T-helper 17 cell (primary cell): ENCODE measurements at places on chromosomes 7 and 10.

GRCh38 chr10:30199376-30200016 lies 140.1 kb upstream of the JCAD start:
- no peak for DNase-seq
- no peaks in the 10 kb centered on the region for H3K4me1 ChIP-seq
- H3K4me3 ChIP-seq = no peak overlapping the region
- peaks cover 30% of the 10 kb centered on the region for H3K27me3 ChIP-seq

DNA sequence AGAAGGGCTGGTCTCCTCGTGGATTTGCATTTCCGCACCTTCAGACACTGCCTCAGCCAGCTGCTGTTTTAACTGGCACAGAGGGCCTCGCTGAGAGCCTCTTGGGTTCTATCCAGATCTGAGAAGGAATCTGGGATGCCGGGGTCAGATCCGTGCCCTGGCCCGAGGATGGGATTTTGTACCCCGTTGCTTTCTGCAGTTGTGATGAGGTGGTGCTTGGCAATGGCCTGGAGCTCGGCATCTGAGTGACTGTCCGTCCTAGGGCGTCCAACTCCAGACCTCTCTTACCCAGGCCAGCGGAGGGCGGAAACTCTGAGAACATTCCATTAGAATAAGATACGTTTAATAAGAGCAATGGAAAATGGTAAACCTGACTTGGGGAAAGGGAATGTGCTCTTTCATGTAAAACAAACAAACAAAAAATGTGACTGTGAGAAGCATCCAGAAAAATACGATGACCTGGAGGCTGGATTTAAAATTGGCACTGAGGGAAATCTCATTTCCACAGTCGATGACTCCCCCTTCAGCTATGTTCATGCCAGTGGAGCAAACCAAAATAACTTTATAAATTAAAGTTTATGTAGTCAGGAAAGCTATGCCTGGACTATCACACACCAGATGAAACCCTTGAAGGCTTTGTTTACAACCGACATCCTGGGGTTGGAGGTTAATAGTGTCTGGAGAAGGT lies 39.6 kb downstream of the GRK5 start:
- H3K27me3 ChIP-seq = no peaks in the 10 kb centered on the region
- peaks cover 9% of the 10 kb centered on the region for H3K4me1 ChIP-seq
- DNase-seq = no peak
- no peak overlapping the region for H3K4me3 ChIP-seq
- H3K36me3 ChIP-seq = no peaks in the 10 kb centered on the region
- no peak overlapping the region for H3K27ac ChIP-seq

- H3K27me3 ChIP-seq = peaks cover 32% of the 10 kb centered on the region
- DNase-seq = no peak
- no peak overlapping the region for H3K4me3 ChIP-seq
- no peak overlapping the region for H3K27ac ChIP-seq
- peaks cover 3% of the 10 kb centered on the region for H3K4me1 ChIP-seq
Measured at GRCh38 chr7:156005202-156005691, 193.0 kb upstream of the SHH start.

DNA sequence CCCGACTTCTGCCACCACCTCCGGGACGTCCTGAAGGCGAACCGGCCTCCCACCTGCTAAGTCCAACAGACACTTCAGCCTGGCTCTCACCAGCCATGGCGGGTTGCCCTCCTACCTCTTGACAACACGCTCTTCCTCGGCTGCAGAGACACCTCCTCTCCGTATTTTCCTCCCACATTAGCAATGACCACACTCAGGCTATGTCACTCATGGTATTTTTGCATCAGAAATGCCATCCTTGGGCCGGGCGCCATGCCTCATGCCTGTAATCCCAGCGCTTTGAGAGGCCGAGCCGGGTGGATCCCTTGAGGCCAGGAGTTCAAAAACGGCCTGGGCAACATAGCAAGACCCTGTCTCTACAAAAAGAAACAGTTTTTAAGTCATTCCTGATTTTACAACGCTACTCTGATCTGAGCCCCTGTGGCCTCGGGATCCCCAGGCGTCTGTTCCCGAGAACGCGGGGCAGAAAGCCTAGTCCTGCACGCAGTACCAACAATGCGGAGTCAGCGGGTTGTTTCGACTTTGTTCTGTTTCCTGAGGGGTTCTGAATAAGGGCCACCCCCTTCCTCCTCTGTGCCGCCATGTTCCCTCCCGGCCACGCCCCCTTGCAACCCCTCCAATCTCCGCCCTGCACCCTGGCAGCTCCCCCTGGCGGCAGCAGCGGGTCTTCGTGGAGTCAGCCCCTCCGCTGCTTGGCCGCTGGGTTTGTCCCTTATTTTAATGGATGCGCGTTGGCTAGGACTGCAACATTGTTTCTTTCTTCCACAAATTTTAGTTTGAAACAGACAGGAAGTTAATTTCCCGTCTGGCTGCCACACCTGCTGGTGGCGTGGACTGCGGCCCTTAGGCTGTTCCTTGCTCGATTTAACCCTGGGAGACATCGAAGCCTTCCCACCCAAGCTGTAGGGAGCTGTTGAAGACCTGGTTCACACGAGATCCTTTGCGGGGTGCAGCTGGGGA lies 9.7 kb upstream of the ZFAND2A start:
- no peaks in the 10 kb centered on the region for H3K36me3 ChIP-seq
- H3K27me3 ChIP-seq = no peaks in the 10 kb centered on the region
- peak overlapping the region; percentile 85 for H3K27ac ChIP-seq

DNA sequence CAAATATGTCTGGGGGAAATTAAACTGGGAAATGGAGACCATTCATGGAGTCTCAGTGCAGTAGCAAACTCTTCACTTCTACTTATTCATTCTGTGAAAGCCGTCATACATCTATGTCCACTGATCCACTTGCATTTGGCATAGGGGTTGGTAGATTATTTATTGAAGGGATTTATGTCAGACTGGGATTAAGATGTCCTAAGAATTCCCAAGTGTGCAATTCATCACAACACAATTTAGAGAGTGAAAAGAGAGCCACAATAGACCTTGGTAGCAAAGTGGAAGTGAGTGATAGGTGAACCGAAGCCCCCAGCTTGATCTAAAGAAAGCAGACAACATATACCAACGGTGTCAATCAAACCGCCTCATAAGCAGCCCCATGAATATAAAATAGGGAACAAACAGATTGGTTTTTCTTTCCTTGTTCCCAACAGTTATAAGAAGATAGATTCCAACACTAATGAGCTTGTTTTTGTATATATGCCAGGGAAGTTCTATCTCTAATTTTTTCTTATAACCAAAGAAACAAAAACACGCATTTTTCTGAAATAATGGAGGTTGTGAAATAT lies 234.3 kb downstream of the CACNA2D1 start:
- DNase-seq = no peak
- H3K27ac ChIP-seq = no peak overlapping the region
- no peaks in the 10 kb centered on the region for H3K4me1 ChIP-seq
- H3K4me3 ChIP-seq = no peak overlapping the region

DNA sequence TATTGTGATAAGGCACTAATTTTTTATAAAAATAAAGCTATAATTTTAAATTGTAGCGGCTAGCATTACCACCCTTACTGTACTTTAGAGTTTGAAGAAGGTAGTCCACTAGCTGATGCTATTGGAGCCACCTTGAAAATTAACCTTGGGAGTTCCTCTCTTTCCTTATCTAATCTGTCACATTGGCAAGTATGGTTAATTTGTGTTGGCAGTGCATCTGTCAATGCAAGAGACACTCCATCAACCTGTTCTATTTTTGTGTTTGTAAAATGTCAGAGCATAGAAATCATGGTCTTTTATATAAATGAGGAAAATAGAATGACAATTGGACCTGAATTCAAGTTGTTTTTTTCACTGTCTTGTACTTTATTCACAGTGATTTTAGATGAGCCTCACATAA lies 20.5 kb downstream of the GLCCI1 start:
- H3K27me3 ChIP-seq = no peaks in the 10 kb centered on the region
- H3K27ac ChIP-seq = peak overlapping the region; percentile 94
- no peak for DNase-seq
- peak overlapping the region; percentile 87 for H3K4me3 ChIP-seq
- H3K4me1 ChIP-seq = peaks cover 42% of the 10 kb centered on the region
- H3K36me3 ChIP-seq = peaks cover 2% of the 10 kb centered on the region

- peaks cover 37% of the 10 kb centered on the region for H3K4me1 ChIP-seq
- H3K27ac ChIP-seq = peak overlapping the region; percentile 37
- H3K4me3 ChIP-seq = no peak overlapping the region
- H3K36me3 ChIP-seq = no peaks in the 10 kb centered on the region
Measured at GRCh38 chr7:106068986-106069385, 43.1 kb downstream of the SYPL1 start.

DNA sequence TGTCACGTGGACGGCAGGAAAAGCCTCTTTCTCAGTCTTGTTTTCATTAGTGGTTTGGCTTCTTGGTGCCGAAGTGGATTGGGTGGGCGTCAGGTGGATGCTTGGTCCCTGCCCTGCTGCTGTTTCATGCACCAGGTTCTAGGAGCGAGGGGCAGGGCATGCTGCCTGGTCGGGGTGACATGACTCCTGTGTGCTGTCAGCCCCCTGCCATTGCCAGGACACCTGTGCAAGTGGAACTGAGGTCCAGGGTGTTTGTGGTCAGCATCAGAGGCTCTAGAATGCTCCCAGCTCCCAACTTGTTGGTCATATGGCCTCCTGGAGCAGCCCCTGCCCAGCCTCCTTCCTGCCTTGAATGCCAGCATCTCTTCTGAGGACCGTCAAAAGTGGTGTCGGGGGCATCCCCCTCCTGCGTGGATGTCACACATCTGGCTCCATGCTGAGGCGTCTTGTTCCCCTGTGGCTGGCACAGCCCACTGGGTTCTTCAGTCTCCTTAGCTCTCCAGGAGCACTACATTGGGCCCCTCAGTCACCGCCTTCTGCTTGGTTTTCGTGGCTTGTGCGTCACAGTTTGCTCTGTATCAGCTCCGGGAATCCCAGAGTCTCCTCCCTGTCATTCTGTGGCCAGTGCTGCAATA lies 24.8 kb downstream of the ADCY1 start:
- H3K27ac ChIP-seq = no peak overlapping the region
- no peaks in the 10 kb centered on the region for H3K4me1 ChIP-seq
- H3K4me3 ChIP-seq = no peak overlapping the region
- peaks cover 3% of the 10 kb centered on the region for H3K36me3 ChIP-seq

- no peak overlapping the region for H3K4me3 ChIP-seq
- no peak for DNase-seq
- H3K27me3 ChIP-seq = peaks cover 37% of the 10 kb centered on the region
- H3K27ac ChIP-seq = no peak overlapping the region
- H3K4me1 ChIP-seq = peaks cover 10% of the 10 kb centered on the region
- peaks cover 3% of the 10 kb centered on the region for H3K36me3 ChIP-seq
Measured at GRCh38 chr7:24709051-24709450, 48.2 kb downstream of the GSDME start.

- H3K36me3 ChIP-seq = peaks cover 2% of the 10 kb centered on the region
- H3K27ac ChIP-seq = no peak overlapping the region
- H3K27me3 ChIP-seq = peaks cover 36% of the 10 kb centered on the region
- no peak for DNase-seq
Measured at GRCh38 chr10:59577984-59578383, 131.7 kb downstream of the SLC16A9 start.

DNA sequence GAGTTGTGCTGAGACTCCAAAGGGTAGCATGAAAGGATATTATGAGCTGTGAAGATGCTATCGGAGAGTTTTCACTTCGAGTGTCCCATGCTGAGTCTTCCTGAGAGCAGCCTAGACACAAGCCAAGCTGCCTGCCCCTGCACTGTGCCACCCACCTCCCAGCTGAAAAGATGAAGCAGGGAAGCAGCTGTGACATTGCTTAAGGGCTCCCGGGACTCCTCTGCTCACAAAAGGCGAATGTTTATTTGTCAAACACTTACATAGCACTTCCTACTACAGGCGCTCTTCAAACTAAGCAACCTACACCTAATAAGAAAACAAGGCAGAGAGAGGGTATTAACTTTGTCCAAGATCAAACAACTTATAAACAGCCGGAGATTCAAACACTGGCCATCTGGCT lies 95.6 kb downstream of the OSBPL3 start:
- peaks cover 2% of the 10 kb centered on the region for H3K36me3 ChIP-seq
- peak overlapping the region; percentile 9 for H3K27ac ChIP-seq
- no peaks in the 10 kb centered on the region for H3K27me3 ChIP-seq
- peaks cover 18% of the 10 kb centered on the region for H3K4me1 ChIP-seq

DNA sequence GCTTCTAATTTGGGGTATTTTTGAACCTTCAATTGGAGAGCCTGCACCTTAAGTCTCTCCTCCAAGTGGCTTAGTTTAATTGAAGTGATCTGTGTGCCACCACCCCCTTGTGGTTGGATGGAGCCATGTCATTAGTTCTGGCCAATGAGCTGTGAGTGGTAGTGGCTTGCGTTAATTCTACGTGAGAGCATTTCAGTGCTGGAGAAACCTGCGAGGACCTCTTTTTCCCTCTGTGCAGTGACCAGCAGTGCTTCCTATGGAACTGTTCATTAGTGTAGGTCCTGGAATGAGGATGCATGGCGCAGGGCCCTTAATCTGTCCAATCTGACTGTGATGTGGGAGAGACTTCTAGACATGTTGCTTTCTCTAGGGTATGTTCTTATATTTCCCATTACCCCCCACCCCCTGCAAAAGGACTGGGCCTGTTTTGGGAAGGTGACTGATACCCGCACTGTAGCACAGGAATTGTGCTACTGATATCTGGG lies 3.8 kb downstream of the HILPDA start:
- DNase-seq = peak; percentile 54
- H3K4me1 ChIP-seq = peaks cover 23% of the 10 kb centered on the region
- H3K36me3 ChIP-seq = no peaks in the 10 kb centered on the region
- H3K27ac ChIP-seq = peak overlapping the region; percentile 51
- H3K4me3 ChIP-seq = no peak overlapping the region

DNA sequence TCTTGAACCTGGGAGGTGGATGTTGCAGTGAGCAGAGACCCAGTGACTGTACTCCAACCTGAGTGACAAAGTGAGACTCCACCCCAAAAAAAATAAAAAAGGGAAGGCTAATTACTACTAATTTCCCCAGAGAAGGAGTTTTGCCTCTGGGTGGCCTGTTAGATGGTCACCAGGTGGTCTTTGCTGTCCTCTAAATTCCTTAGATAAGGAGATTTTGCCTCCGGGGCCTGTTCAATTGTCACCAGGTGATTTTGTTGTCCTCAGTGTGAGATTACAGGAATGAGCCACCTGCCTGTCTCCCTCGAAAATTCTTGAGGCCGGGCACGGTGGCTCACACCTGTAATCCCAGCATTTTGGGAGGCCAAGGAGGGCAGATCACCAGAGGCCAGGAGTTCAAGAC lies 24.4 kb upstream of the ZMIZ2 start:
- no peak overlapping the region for H3K4me3 ChIP-seq
- DNase-seq = no peak
- peaks cover 5% of the 10 kb centered on the region for H3K27me3 ChIP-seq
- H3K27ac ChIP-seq = no peak overlapping the region

DNA sequence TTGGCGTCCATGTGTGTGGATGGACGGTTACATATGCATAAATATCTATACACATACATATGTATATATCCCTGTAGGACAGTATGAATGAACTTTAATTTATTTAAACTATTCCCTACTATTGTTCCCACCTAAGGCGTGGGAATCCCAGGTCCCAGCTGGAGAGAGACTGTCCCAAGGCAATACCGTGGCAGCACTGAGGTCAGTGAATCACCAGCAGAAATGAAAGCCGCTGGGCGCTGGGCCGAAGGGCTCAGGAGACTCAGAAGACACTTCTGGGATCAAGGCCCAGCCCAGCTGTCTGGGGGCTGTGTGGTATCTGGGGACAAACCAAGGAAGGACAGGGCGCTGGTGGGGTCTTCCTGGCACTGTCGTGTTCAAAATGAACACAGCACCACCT lies 49.6 kb upstream of the MYL10 start:
- H3K36me3 ChIP-seq = no peaks in the 10 kb centered on the region
- no peak overlapping the region for H3K27ac ChIP-seq
- DNase-seq = no peak

GRCh38 chr10:122234416-122234815 lies 36.7 kb upstream of the BTBD16 start:
- no peak overlapping the region for H3K4me3 ChIP-seq
- H3K36me3 ChIP-seq = no peaks in the 10 kb centered on the region
- no peaks in the 10 kb centered on the region for H3K4me1 ChIP-seq
- H3K27me3 ChIP-seq = peaks cover 60% of the 10 kb centered on the region
- no peak for DNase-seq
